ENCODE measurements at places on chromosomes 13 and 19.
A peak's percentile ranks its signal among the peaks of the same experiment; 100 is the strongest.

GRCh38 chr19:1079566-1080111 lies 12.7 kb downstream of the ARHGAP45 start:
- DNase-seq = no peak

DNA sequence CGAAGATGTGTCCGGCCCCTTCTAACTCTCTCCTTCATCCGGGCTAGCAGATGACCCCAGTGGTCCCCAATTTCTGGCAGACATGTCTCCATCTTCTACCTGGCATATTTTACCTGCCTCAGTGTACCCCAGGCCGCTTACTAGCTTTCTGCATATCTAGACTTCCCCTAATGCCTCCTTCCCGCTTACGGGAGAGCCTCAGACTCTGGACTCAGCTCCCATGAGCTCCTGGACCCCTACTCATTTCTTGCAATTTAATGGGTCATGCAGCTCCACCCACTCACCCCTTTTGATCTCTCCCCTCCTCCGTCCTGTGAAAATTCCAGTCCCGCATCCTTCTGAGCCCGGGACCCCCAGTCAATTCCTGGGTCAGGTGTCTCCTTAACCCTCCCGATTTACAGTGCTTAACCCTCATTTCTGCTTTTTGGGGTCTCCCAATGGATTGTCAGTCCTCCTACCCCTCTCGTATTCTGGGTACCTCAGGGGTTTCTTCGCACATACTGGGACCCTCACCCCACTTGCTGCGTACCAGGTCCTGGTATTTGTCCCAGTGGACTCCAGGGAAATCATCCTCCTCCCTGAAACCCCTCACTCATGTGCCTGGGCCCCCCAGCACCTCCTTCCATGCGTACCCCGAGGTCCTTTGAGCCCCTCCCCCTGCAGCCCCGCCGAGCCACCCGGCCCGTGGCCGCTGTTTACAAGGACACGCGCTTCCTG lies 500 bp upstream of the JUNB start:
- no peak for DNase-seq

DNA sequence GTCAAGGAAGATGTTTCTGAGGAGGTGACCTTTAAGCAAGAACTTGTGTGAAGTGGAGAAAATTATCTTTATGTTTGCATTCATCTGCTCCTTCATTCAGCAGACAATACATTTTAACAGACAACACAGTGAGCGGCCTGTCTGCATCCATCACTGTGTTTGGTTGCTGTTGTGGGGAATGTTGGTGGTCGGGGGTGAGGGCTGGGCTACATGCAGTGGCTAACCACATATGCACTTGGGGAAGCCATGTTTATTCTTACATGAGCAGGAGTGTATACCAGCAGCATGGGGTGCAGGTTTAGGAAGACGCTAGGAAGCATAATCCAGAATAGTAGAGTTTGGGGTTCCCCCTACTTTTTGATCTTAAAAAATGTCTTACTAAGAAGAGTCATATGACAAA lies 66.4 kb downstream of the DHRS12 start:
- DNase-seq = no peak

- no peak for DNase-seq
Observed at GRCh38 chr19:18114483-18114882, 16.9 kb downstream of the MAST3 start.

DNA sequence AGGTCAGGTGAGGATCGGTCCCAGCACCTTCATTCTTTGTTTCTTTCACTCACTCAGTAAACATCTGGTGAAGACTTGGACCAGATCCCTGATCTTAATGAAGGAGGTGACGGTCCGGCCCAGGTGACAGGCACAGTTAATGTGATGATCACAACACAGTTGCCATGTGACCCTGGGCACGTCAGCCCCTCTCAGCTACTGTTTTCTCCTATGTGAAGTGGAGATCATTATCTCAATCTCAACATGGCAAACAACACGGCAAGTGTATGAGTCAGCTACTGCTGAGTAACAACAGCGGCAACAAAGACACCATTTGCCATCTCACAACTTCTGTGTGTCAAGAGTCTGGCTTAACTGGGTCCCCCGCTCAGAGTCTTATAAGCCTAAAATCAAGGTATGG lies 74.6 kb downstream of the GNG7 start:
- no peak for DNase-seq

DNA sequence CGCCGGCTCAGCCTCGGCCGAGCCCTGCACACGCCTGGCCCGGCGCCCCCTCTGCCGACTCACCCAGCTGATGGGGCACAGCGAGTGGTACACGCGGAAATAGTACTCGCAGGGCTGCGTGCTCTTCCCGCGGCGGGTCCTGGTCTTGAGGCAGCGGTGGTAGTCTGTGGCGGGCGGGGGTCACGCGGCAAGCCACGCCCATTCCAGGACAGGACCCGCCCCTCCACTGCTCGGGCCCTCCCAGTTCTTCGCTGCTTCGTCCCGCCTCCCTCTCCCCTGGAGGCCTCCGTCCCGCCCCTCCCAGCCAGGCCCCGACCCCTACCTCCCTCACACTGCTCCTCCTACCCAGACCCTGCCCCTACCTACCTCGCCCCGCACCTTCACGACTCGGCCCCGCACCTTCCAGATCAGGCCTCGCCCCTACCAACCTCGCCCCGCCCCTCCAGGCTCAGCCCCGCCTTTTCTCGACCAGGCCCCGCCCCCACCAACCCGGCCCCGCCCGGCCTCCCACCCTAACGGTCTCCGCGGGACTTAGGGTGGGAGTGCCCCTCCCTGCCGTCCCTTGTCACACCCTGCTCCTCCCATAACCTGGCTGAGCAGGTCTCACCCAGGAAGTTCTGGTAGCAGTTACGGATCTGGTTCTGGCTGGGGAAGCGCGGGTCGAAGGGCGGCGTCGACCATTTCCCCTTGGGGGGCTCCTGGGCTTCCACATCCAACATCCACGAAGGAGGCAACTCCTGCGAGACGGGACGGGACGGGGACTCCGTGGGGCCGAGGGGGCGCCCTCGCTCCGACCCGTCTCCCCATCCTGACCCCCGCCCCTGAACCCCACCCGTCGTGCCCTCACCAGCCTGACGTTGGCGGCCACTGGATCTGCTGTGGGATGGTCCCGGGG lies 469 bp downstream of the COX6B2 start:
- DNase-seq = no peak

- no peak for DNase-seq
Observed at GRCh38 chr13:22336460-22336859, 665.6 kb downstream of the FGF9 start.

GRCh38 chr19:8161135-8161646 lies 11.8 kb upstream of the FBN3 start:
- no peak for DNase-seq

DNA sequence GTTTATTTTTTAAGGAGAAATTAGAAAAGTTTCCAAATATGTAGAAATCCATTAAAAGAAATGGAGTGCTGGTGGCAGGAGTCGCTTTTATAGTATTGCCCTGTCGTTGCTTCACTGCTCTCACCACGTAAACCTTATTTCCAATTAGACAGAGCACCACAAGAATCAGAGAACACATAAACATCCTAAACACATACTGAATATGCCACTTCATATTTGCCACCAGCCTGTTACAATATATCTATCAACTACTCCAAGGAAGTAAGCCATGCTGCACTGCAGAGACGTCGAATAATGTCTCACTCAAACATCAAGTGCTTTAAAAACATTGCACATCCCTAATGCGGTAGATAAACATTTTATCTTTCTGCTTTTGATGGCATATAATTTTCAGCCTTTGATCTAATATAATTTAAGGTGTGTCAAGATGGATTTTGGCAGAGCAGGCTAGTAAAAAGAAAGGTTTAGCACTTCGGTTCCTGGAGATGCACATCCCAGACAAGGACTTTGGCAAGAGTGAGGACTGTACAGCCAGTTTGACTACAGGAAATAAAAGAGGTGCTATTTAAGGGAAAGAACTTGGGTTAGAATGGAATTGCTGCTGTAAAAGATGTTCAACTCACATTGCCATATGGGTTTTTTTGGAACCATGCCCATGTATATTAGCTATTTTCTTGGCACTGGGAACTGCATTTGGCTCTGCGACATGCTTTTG lies 932.3 kb downstream of the EFNB2 start:
- no peak for DNase-seq

DNA sequence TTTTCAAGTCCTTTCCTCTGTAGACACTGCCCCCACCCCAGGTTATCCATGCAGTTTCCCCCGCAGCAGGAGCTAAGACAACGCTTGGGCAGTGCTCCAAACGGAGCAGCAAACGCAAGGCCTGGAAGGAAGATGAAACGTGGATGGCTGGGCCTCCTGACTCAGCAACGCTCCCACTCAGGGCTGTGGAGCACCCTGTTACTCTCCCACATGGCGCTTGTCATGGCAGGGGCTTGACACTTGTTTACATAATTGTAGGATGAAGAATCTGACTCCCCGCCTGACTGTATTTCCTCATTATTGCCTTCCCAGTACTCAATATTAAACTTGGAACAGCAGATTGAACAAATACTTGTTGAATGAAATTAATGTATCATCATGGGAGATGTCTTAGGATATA lies 799 bp upstream of the C1QTNF9B start:
- DNase-seq = no peak

- no peak for DNase-seq
Observed at GRCh38 chr19:12647490-12648071, 19.0 kb downstream of the MAN2B1 start.

- DNase-seq = peak; percentile 32
Observed at GRCh38 chr19:11693505-11694499, 44.9 kb downstream of the ZNF823 start.

DNA sequence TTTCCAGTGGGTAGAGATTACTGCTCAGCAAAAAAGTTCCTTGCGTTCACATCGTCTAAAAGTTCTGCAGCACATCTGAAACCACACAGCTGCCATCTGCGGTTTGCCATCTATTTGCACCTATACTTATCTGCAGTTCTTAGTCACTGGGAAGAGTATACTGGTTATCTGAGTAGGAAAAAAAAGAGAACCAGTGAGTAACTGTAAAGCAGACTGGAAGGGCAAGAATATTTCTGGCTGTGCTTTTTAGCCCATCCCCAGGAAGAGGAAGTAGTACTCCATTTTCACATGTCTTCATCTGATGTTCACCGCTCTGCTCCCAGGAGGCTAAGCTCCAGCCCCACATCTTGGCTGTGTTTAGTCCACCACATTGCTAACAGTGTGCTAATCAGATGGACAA lies 35.6 kb downstream of the EFNB2 start:
- no peak for DNase-seq

- DNase-seq = peak; percentile 33
Observed at GRCh38 chr19:9674663-9675357, at the start of gene ZNF562. TSS of gene ZNF562 (minus strand) at chr19:9675100. CDS start at chr19:9660744, 14,356 bp downstream.

DNA sequence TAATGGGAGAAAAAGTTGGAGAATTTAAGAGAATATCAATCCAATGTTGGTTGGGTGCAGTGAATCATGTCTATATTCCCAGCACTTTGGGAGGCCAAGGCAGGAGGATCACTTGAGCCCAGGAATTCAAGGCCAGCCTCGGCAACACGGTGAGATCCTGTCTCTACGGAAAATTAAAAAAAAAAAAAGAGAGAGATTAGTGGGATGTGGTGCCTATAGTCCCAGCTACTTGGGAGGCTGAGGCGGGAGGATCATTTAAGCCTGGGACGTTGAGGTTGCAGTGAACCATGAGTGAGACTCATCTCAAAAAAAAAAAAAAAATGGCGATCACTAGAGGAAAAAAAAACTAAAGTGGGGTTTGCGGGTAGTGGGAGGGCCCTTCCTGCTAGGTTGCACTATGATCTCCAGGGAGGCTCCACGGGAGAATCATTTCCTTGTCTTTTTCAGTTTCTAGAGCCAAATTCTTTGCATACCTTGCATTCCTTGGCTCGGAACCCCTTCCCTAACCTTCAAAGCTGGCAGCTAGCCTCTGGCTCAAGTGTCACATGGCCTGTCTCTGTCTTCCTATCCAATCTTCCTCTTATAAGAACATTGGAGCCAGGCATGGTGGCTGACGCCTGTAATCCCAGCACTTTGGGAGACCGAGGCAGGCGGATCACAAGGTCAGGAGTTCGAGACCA lies 5.8 kb upstream of the ERCC2 start:
- peak; percentile 69 for DNase-seq

- DNase-seq = no peak
Observed at GRCh38 chr13:25420161-25420560, 48.4 kb downstream of the ATP8A2 start.

- no peak for DNase-seq
Observed at GRCh38 chr13:74289861-74290773, 155.9 kb upstream of the KLF12 start.

GRCh38 chr19:50636317-50637085 lies 3.2 kb downstream of the SYT3 start:
- no peak for DNase-seq

- no peak for DNase-seq
Observed at GRCh38 chr19:18417250-18418028, 1.8 kb upstream of the SSBP4 start.

- DNase-seq = no peak
Observed at GRCh38 chr13:48167866-48168265, 65.1 kb upstream of the ITM2B start.

- no peak for DNase-seq
Observed at GRCh38 chr19:38727868-38728660, 16.2 kb downstream of the CAPN12 start.

GRCh38 chr19:45585158-45585577 lies 566 bp upstream of the OPA3 start:
- no peak for DNase-seq

DNA sequence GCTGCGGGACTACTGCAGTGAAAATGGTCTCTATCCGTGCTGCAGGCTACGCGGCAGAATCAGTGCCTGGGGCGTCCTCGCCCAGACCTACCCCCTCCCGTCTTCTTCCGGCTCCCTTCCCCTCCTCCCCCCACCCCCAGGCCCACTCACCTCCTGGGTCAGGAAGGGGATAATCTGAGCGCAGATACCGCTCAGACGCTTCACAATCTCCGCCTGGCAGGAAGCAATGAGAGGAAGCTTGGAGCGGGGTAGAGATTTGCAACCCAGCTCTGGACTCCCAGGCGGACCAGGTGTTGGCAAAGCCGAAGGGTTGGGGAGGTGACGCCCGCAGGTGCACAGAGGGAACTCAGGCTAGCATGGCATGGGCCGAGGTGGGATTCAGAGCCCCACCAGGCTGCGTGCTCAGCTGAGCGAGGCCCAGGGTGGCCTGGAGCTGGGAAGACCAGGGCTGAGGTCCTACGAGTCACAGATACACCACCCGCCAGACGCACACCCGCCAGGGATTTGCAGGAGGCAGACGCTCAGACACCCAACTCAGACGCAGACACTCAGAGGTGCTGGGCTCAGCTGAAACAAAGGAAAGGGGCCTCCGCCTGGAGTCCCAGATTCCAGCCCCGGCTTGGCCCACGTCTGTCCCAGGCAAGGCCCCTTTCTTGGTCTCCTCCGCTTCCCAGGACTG lies 4.1 kb downstream of the TLE2 start:
- no peak for DNase-seq

DNA sequence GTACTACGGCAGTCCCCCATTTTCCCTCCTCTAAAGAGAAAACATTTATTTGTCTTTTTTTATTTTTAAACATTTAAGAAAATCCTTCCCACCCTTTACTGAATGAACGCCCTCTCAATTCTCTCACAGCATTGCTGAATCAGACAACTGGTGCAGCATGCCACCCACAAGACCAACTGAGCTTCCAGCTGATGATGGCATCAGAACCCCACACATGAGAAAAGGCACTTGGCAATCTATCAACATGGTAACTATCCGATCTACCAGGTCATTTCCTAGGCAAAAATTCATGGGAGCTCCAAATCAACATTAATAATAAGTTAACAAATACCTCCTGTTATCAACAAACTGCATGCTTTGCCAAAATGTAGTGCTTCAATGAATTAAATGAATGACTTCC lies 43.1 kb downstream of the LHFPL6 start:
- DNase-seq = no peak

Measured in keratinocyte (primary cell).